ENCODE measurements at places on chromosomes 16 and 17. TPM values are rescaled to one million over a fixed set of nuclear protein-coding genes. Genes with fewer than 3 reads are reported as not detected.
A peak's percentile ranks its signal among the peaks of the same experiment; 100 is the strongest.

The NPIPA3 gene
- not detected for total RNA-seq

The RUNDC3A gene
- total RNA-seq, result 0.88 TPM

The TBC1D3D gene
- total RNA-seq, result not detected

The KRT40 gene
- 0.94 TPM for total RNA-seq

- no peak for DNase-seq
These were observed 90.7 kb downstream of the OR1D5 start for GRCh38 chr17:2972749-2973148.

GRCh38 chr17:78324391-78325075 lies 35.3 kb downstream of the SOCS3 start:
- peak; percentile 47 for DNase-seq

GRCh38 chr16:10828851-10829366 lies 10.3 kb upstream of the TVP23A start:
- DNase-seq, result peak; percentile 35

DNA sequence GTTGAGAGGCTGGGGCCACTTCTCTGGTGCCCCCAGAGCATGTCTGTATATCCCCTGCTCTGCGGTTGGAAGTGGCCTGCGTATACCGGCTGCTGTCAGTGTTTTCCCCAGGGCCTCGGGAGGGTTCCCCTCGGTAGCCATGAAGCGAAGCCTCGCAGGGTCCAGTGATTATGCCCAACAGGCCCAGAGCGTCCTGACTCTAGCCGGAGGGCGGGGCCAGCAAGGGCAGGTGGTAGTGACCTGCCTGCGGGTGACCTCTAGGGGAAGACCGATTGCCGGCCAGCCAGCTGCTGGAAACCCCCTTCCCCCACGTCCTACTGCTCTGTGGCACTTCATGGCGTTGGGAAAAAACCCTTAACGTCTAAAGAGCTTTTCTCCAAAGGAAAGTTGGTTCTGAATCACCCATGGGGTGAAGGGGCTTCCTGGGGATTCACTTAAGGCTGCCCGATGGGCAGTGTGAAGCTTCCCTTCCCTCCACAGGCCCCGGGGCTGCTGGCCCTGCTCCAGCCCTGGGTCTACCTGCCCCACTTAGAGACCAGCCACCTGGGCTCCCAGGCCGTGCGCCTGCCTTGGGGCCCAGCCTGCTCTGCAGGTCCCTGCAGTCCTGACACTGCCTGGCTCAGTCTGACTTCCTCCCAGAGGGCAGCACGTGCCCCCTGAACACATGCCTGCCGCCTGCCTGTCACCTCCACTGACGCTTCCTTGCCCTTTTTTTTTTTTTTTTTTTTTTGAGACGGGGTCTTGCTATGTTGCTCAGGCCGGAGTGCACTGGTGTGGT lies 72.8 kb downstream of the SOCS1 start:
- no peak for DNase-seq

DNA sequence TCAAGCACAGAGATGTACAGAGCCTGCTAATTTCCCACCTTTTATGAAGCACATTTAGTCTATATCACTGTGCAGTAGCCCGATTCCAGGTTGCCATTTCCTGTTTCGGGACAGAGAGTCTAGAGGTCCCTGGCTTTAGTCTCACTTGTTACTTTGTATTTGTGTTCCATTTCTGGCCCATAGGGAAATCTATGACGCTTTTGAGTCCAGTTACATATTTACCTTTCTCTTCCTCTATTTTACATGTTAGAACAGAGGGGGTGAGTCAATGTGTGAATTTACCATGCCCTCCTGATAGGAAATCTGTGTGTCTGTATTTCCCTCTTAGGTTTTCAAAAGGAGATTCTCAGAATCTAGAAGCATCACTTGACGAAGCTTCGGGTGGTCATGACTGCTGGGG lies 227.1 kb upstream of the ZFHX3 start:
- DNase-seq, result no peak

GRCh38 chr16:1395444-1396031 lies 19.0 kb downstream of the UNKL start:
- no peak for DNase-seq

- DNase-seq, result no peak
These were observed 46.1 kb downstream of the ABCA8 start for GRCh38 chr17:68909066-68909465.

- peak; percentile 54 for DNase-seq
These were observed 145.5 kb upstream of the SOX9 start for GRCh38 chr17:71975331-71975801.

DNA sequence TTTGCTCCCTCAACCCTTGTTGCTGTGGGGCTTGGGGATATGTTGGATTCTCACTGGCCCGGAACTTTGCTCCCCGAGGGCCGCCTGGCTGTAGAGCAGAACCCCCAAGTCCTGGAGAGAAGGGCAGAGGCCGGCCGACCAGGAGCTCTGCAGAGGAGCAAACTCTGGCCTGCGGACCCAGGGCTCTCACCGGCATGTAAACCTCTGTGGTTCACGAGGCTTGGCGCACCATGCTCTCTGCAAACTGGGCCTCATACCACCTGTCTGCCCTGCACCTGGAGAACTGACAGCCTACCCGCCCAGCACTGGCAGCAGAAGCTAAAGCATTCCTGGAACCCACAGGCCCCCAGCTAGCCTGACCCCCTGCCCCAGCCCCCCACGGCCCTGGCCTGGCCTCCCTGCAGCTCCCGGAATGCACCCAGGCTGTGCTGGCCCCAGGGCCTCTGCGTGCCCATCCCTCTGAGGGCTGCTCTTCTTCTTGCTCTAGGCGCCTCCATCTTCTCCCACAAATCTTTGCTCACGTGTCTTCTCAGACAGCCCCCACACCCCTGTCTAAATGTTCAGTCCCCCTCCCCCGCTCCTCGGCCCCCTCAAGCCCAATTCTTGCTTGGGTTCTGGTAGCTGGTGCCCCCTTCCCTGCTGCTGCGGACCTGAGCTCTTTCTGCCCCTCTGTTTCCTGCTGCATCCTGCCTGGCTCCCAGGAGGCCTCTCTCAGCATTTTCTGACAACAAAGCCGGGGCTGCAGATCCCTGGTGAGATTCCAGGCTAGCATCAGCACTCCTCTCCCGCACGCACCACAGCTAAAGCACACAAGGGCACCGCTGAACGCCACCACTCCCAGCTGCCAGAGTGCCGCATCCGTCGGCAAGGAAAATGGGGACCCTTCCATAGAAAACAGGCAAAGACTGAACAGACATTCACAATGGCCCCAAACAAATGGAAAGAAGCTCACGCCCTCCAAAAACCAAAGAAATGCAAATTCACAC lies 23.3 kb downstream of the ACTG1 start:
- DNase-seq, result no peak

- peak; percentile 87 for DNase-seq
These were observed 16.2 kb upstream of the NAGLU start for GRCh38 chr17:42519546-42520491.

DNA sequence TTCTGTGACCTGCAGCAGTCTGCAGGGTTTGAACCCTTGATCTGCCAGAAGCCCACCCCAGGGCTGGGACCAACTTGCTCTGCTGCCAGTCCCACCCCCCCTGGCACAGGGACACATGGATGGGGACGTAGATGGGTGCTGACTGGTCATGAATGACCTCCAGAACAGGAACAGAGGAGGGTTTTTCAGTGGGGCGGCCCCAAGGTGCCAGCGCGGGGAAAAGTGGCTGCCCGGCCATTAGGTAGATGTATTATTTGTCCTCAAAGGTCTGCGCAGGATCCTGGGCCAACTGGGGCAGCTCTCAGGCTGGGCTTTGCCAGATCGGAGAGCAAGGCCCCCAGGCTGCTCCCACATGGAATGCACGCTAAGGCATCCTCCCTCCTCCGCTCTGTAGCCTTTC lies 265.2 kb upstream of the TNRC6C start:
- DNase-seq, result no peak
